ENCODE measurements at places on chromosomes 13 and 19.

DNA sequence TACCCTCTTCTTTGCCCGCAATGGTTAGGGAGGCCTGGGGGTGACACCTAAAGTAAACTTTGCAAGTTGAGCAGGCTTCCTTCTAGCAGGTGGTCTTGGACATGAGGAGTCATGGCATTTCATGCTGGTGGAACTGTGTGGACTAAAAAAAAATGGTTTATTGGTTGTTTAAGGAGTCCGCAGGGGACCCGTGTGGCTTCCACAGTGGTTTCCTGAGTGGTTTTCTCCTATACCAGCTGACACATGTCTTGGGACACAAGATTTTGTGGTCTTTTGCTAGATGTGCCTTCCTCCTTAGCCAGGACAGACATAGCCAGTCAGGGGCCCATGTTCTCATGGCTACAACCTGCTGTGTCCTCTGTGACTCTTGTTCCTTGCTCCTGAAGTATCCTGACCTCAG is 1.5 kb downstream of the ZNF543 start:
- DNase-seq, result no peak

GRCh38 chr19:55248166-55248675 is 10.6 kb downstream of the PPP6R1 start:
- DNase-seq, result no peak

DNA sequence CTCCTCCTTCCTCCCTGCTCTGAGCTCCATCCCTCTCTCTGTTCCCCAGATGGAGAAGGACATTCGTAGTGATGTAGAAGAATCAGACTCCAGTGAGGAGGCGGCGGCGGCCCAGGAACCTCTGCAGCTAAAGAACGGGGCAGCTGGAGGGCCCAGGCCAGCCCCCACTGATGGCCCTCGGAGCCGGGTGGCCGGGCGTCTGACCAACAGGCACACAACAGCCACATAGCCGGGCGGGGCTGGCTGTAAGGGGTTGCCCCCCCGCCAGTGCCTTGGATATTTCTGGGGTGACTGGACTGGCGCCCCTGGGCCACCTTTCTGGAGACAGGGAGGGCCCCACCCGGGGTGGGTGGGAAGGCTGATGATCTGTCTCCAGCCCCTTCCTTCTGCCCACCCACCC is 46.3 kb downstream of the CD320 start:
- no peak for DNase-seq

DNA sequence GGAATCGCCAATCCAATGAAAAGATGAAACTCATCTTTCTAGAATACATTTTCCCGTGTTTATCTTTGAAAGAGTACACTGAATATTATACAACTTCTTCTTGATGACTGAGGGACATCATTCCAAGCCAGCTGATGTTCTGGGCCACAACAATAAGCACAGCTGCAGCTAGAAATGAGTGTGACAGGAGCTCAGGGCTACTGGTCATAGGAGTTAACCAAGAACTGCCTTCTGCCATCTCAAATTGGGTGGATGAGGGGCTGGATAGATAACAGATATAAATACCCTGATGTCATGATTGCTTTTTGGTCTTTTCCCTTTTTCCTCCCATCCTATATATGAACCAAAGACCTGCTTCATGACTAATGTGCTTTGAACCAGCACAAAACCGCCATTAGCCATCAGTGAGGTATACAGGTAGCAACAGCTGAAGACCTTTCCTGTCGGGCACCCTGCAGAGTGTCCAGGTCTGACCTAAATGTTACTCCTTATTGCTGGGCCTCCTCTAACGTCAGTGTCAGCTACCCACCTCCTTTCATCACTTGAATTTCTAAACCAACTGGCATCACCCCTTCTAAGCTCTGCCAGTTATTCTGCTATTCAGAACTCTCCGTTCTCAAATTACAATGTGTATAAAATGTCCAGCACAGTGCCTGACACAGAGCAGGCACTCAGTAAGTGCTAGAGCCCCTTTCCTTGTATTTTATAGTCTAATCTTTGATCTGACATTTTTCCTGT is 178.2 kb downstream of the ENOX1 start:
- no peak for DNase-seq

GRCh38 chr19:42165146-42165545 is 32.9 kb upstream of the POU2F2 start:
- no peak for DNase-seq

GRCh38 chr19:41753159-41753558 is 2.2 kb upstream of the CEACAM6 start:
- DNase-seq, result no peak

All from GM04503 (cell line).